ENCODE measurements at places on chromosomes 5 and 9. TPM values are rescaled to one million over a fixed set of nuclear protein-coding genes. Genes with fewer than 3 reads are reported as not detected.

UBLCP1 gene
- total RNA-seq = 37.9 TPM

GGTA1 gene
- 0.14 TPM for total RNA-seq

HMCN2 gene
- total RNA-seq = 0.05 TPM

IQGAP2 gene
- not detected for total RNA-seq

SH3RF2 gene
- 19.2 TPM for total RNA-seq

WHRN gene
- total RNA-seq = 3.1 TPM

MTREX gene
- 82.4 TPM for total RNA-seq

LCN1 gene
- not detected for total RNA-seq

FOXD4L6 gene
- 0.05 TPM for total RNA-seq

SMAD5 gene
- total RNA-seq = 42.6 TPM

CFAP90 gene
- not detected for total RNA-seq

IFNB1 gene
- total RNA-seq = not detected

PCDHGA7 gene
- total RNA-seq = 0.92 TPM

GPR151 gene
- total RNA-seq = not detected

FAM81B gene
- total RNA-seq = not detected

TRIM14 gene
- 19.6 TPM for total RNA-seq

FYB1 gene
- 3.6 TPM for total RNA-seq

ZDHHC11 gene
- total RNA-seq = 1.3 TPM

TRAF1 gene
- 0.42 TPM for total RNA-seq

SERF1A gene
- total RNA-seq = 9.3 TPM

LTC4S gene
- 1.4 TPM for total RNA-seq

RLN1 gene
- not detected for total RNA-seq

CYSRT1 gene
- total RNA-seq = 17.3 TPM

SPRY4 gene
- 12.7 TPM for total RNA-seq

QRFP gene
- not detected for total RNA-seq

PRLR gene
- 0.05 TPM for total RNA-seq

ANKRD55 gene
- total RNA-seq = not detected

KLHL3 gene
- 1.6 TPM for total RNA-seq

MFAP3 gene
- 24.5 TPM for total RNA-seq

HDHD3 gene
- total RNA-seq = 18.0 TPM

TAF11L5 gene
- total RNA-seq = not detected

PCDHB3 gene
- total RNA-seq = not detected

CKMT2 gene
- total RNA-seq = not detected

N4BP3 gene
- 3.0 TPM for total RNA-seq

CDX1 gene
- total RNA-seq = not detected

OTP gene
- not detected for total RNA-seq

FOXD4L4 gene
- total RNA-seq = 0.19 TPM

RANBP17 gene
- total RNA-seq = 3.5 TPM

PCA3 gene
- total RNA-seq = not detected

CDH10 gene
- 0.07 TPM for total RNA-seq

NFIB gene
- total RNA-seq = 16.4 TPM

DMRT3 gene
- not detected for total RNA-seq

NR2F1-AS1 gene
- not detected for total RNA-seq
